Left colon (tissue), 2 donors: ENCODE measurements at places on chromosomes 2 and 18. TPM values are rescaled to one million over a fixed set of nuclear protein-coding genes. Genes with fewer than 3 reads are reported as not detected.

Gene CYRIA
- 6.4 TPM for total RNA-seq

DNA sequence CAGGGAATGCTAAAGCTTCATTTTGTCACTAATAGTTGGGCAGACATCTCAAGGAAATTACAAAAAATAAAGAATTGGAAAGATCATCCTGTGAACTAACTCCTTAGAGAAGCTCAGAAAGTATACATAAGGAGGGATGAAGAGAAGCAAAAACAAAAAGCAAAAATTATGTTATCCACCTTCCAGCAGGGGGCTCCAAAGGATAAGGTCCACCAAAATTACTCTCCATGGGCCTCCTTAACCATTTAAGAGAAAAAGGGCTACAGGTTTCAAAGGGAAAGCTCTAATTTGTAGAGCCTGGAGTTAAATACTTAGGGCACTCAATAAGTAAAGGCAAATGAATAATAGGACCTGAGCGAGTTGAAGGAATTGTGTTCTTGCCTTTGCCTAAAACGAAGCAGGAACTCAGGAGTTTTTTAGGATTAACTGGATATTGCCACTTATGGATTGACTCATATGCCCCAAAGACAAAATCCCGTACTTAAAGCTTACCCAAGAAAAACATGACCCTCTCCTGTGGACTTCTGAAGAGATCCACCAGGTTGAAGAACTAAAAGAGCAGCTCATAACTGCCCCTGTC is 1167.9 kb downstream of the DSC3 start:
- no peak for DNase-seq

DNA sequence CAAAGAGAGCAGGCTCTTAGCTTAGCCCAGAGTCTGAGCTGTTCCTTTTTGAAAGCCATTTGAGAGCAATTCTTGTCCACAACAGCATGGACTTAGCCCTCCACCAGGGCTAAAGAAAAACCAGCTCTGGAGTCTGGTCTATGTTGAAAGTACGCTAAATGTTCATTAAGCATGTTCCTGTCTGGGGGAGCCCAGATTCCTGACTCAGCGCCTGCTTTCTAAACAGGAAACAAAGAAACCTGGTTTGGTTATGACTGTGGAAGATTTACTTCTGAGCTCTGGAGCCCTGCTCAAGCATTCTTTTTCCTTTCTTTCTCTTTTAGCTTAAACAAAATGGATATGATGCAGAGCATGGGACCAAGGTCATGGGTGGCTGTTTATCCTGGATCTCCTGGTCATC is 279.8 kb downstream of the RBM43 start:
- DNase-seq: no peak

DNA sequence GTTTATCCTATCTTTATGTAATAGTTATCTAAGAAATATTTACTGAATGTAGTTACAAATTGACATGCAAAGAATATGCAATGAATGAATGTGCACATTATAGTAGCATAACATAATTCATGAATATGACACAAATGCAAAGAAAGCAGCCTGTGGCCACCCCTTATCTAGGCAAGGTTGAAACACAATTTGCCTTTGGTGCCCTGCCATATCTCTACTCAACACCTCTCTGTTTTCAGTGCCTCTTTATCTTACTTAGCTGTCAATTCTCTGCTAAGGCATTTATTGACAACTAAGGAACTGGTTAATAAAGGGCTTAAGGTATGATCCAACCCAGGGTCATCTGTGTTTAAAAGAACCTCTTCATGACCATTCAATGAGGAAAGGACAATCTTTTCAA is 18.9 kb downstream of the REV1 start:
- no peak for DNase-seq

DNA sequence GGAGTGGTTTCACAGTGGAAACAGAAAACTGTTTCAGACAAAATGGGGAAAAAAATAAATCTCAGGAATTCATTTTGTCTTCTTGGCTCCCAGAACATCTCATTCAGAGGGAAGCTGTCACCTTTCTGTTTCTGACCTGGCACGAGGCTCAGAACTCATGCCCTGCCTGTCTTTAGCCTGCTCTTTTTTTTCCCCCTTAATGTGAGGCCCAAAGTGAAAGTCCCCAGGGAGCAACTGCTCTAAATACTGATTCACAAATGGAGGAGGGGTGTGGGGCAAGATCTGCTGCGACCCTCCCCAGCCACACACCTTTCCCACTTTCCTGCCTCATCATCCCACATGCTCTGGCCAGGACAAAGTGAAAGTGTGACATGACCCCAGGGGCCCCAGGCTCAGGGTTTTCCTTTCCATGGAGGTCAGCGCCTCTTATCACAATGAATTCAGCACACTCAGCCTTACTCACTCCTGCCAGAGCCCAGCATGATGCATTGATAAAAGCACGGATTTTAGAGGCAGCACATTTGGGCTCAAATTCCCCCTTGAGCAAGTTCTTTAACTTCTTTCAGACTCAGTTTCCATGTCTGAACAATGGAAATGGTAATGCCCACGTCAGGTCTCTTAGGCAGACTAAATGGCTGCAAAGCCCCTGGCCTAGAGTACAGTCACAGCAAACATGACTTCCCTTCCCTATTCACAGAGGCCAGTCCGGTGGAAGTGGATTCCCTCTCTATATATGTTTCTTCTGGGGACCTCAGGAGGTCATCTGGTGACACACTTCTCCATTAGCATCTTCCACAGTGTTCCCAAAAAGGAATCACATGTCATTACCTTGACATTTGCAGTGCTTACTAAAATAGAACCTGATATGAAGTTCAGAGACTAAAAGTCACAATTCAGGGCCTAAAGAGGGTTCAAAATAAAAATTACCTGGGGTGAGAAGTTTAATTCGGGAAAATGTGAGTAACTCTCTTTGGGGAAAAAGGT is 55.3 kb upstream of the TMEM163 start:
- no peak for DNase-seq
